Endothelial cell of umbilical vein (primary cell): ENCODE measurements at places on chromosomes 13 and 19. TPM values are rescaled to one million over a fixed set of nuclear protein-coding genes. Genes with fewer than 3 reads are reported as not detected.

ZGLP1 gene
- 1.6 and 2.3 TPM in 2 replicates for polyA plus RNA-seq

METTL21C gene
- polyA plus RNA-seq = not detected in 2 replicates

HIPK4 gene
- polyA plus RNA-seq = 0.12 and 0.19 TPM in 2 replicates

SPHK2 gene
- polyA plus RNA-seq = 20.2 and 23.4 TPM in 2 replicates

LIN7B gene
- 2.2 and 4.4 TPM in 2 replicates for polyA plus RNA-seq

ZNF701 gene
- 4.4 and 4.7 TPM in 2 replicates for polyA plus RNA-seq

SHISA7 gene
- not detected in 2 replicates for polyA plus RNA-seq

BEST2 gene
- polyA plus RNA-seq = not detected in 2 replicates

FBXW9 gene
- 19.3 and 26.4 TPM in 2 replicates for polyA plus RNA-seq

HSD17B14 gene
- polyA plus RNA-seq = 44.5 and 46.3 TPM in 2 replicates

PDX1 gene
- not detected in 2 replicates for polyA plus RNA-seq

ARHGAP45 gene
- 6.9 and 7.5 TPM in 2 replicates for polyA plus RNA-seq

LSR gene
- 0.76 and 0.94 TPM in 2 replicates for polyA plus RNA-seq

ERVK3-1 gene
- 25.9 and 29.3 TPM in 2 replicates for polyA plus RNA-seq

SSC5D gene
- polyA plus RNA-seq = 0.47 and 0.49 TPM in 2 replicates

ALKBH6 gene
- polyA plus RNA-seq = 26.7 and 33.2 TPM in 2 replicates

SLC44A2 gene
- 94.2 and 97.7 TPM in 2 replicates for polyA plus RNA-seq

EEF1AKMT1 gene
- 7.1 and 9.0 TPM in 2 replicates for polyA plus RNA-seq

NKG7 gene
- polyA plus RNA-seq = not detected in 2 replicates

SHANK1 gene
- polyA plus RNA-seq = 0.60 and 0.66 TPM in 2 replicates

PABPC3 gene
- polyA plus RNA-seq = 0.07 and 0.13 TPM in 2 replicates

RAB3A gene
- 0.86 and 0.90 TPM in 2 replicates for polyA plus RNA-seq

KLK10 gene
- polyA plus RNA-seq = not detected in 2 replicates

TEKTIP1 gene
- polyA plus RNA-seq = not detected in 2 replicates

MBD3L3 gene
- polyA plus RNA-seq = not detected in 2 replicates

SPACA4 gene
- not detected in 2 replicates for polyA plus RNA-seq

TTYH1 gene
- not detected in 2 replicates for polyA plus RNA-seq

RASAL3 gene
- polyA plus RNA-seq = 5.7 and 7.0 TPM in 2 replicates

EXOC3L2 gene
- polyA plus RNA-seq = 1.7 and 1.8 TPM in 2 replicates

ZNF708 gene
- polyA plus RNA-seq = 0.99 and 1.7 TPM in 2 replicates

CGB8 gene
- not detected in 2 replicates for polyA plus RNA-seq

AP1M2 gene
- 0.19 TPM in 1 of 2 replicates, not detected in the other for polyA plus RNA-seq

SHISA2 gene
- polyA plus RNA-seq = 1.5 TPM in 2 replicates

C13orf42 gene
- polyA plus RNA-seq = not detected in 2 replicates

PARP4 gene
- polyA plus RNA-seq = 35.6 and 37.1 TPM in 2 replicates

LGALS7 gene
- polyA plus RNA-seq = not detected in 2 replicates

RNF225 gene
- not detected in 2 replicates for polyA plus RNA-seq

COL4A1 gene
- 379 and 384 TPM in 2 replicates for polyA plus RNA-seq

SPTBN4 gene
- 0.03 and 0.33 TPM in 2 replicates for polyA plus RNA-seq

FUT2 gene
- polyA plus RNA-seq = not detected in 2 replicates

EBI3 gene
- polyA plus RNA-seq = 1.0 and 1.8 TPM in 2 replicates

CALR3 gene
- polyA plus RNA-seq = not detected in 2 replicates

ZNF225 gene
- polyA plus RNA-seq = 0.83 and 0.92 TPM in 2 replicates

GNG14 gene
- polyA plus RNA-seq = not detected in 2 replicates

SYCN gene
- not detected in 2 replicates for polyA plus RNA-seq

KLK2 gene
- not detected in 2 replicates for polyA plus RNA-seq

FCGBP gene
- 0.01 and 0.03 TPM in 2 replicates for polyA plus RNA-seq

ERICH4 gene
- polyA plus RNA-seq = not detected in 2 replicates

NKPD1 gene
- polyA plus RNA-seq = 0.04 and 0.05 TPM in 2 replicates

ZNF728 gene
- polyA plus RNA-seq = not detected in 2 replicates
